ENCODE measurements at places on chromosomes 1 and 21.
A peak's percentile ranks its signal among the peaks of the same experiment; 100 is the strongest.

DNA sequence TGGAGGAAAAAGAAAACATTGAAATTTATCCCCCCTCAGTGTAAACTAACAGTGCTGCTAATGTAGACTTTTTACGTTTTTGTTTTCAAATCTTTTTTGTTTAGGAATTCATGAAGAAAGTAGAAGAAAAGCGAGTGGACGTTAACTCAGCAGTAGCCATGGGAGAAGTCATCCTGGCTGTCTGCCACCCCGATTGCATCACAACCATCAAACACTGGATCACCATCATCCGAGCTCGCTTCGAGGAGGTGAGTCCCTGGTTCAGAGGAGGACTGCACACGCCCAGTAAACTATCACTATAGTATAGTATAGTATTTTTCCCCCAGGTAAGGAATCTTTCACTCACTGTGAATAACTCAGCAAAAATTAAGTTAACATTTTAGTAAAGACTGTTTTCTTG, 37.8 kb upstream of the BMP8A start:
- DNase-seq: no peak

DNA sequence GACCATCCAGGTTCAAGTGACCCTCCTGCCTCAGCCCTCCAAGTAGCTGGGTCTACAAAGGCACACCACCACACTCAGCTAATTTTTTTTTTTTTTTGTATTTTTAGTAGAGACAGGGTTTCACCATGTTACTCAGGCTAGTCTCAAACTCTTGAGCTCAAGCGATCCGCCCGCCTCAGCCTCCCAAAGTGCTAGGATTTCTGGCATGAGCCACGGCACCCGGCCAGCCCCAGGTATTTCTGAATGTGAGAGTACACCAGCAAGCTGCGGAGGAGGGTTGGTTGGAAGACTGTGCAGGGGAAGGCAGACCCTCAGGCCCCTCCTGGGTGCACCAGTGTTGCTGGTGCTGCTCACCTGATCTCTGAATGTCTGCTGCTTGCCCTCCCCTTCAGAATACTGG, 33.1 kb upstream of the SIM2 start:
- DNase-seq: no peak

DNA sequence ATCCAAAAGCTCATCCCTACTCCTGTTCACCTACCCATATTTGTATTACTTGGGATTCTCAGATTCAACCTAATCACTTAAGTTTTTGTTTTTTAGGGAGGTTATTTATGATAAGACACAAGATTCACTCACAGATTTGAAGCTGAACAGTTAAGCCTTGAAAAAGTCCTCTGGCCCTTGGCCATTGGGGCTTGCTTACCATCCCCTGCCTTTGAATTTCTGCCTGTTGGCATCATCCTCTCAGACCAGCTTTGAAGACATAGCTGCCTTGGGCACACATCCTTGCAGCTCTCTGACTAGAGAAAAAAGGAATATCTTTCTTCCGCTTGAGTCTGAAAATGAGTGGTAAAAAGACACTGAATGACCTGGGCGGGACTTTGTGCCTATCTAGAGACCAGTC, 41.8 kb upstream of the RALGPS2 start:
- no peak for DNase-seq

GRCh38 chr1:48092401-48092800, 95.2 kb upstream of the TRABD2B start:
- DNase-seq: no peak

DNA sequence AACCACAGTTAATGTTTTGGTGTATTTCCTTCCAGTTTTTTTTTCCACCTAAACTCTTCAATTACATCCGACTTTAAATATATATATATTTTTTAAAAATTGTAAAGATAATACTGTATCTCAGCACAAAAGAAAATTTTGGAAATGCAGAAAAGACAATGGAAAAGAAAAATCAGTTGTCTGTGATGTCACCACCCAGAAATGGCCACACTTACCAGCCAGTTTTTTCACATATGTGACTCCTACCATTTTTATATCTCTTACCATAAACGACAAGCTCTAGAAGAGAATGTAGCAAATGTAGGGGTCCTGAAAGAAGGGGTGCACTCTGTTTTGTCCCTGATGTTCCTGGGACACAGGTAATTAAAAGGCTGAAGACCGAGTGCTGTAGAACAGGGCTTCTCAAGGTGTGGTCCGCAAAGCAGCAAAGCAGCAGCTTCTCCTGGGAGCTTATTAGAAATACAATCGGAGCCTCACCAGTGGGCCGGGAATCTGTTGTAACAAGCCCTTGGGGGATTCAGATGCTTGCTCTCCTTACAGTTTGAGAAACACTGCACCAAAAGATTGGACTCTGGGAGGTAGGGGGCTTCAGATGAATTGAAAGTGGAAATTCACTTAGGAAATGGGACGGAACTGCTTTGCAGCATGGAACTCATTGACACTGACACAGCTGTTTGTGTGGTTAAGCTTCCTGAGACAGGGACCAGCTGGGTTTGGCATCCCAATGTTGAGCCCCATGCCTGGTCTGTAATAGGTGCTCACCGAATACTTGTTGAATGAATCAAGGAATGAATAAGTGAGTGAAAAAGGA, 44.1 kb downstream of the ALPL start:
- peak; percentile 25 for DNase-seq

DNA sequence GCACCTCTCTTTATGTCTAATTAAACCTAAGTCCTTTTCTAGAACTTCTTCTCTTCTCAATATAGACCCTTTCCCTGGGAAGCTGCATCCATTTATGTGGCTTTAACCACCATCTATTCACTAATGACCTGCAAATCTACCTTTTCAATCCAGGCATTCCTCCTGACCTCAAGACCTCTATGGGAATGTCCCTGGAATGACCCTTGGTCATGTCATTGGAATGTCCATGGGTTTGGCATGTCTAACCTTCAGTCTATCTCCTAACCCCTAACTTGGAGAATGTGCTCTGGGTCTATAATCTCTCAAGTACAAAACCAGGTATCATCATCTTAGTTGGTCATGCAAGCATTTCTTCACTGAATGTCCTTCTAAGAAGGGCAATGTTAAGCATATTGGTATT, 196.1 kb downstream of the KCNH1 start:
- no peak for DNase-seq

- no peak for DNase-seq
These were observed 8.6 kb downstream of the YBEY start for GRCh38 chr21:46294647-46295176.

GRCh38 chr1:28518000-28518744, 12.3 kb downstream of the RCC1 start:
- peak; percentile 94 for DNase-seq

DNA sequence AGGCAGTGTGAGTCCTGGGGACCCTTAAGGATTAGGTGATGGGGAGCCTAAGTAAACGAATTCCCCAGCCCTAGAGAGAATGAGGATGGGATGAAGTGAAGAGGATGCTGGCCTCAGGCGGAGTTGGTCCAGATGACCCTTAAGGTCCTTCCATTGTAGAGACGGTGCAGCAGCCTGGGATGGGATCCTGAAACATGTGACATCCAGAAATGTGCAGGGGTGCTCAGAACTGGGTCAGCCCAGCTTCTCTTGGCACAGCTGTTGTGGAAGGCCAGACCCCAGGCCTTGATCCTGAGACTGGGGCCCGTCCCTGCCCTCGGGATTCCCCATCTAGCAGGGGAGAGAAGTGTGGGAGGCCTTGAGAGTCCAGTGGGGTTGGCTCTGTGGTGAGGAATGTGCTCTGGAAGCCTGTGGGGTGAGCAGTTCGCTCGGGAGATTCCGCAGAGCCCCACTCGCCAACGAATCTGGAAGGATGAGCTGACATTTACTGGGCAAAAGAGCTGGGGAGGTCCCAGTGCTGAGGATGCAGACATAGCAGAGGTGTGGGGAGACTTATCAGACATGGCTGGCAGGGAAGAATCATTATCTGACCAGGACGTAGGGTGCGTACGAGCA, 28.1 kb downstream of the A3GALT2 start:
- DNase-seq: no peak

GRCh38 chr1:82775406-82776000, 974.8 kb downstream of the ADGRL2 start:
- peak; percentile 55 for DNase-seq

- DNase-seq: peak; percentile 71
These were observed 1.3 kb downstream of the ZBTB7B start for GRCh38 chr1:155003766-155004351.

DNA sequence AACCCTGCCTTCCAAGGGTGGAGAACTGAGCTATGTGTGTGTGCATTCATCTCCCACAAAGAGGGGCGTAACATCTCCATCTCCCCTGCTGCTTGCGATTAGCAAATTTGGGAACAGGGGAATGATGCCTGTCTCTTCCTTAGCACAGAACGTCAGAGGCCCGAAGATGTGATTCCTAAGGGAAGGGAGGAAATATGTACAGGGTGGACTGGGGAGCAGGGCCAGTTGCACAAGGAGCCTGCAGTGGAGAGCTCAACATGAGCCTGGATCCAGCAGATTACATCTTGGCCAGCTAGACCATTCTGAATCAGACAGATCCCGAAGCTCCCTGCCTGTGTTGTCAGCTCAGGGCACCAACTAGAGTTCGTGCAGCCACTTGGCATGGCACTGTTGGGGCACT, 118.1 kb downstream of the NGF start:
- no peak for DNase-seq

- no peak for DNase-seq
These were observed 32.4 kb downstream of the SPTA1 start for GRCh38 chr1:158654086-158654485.

DNA sequence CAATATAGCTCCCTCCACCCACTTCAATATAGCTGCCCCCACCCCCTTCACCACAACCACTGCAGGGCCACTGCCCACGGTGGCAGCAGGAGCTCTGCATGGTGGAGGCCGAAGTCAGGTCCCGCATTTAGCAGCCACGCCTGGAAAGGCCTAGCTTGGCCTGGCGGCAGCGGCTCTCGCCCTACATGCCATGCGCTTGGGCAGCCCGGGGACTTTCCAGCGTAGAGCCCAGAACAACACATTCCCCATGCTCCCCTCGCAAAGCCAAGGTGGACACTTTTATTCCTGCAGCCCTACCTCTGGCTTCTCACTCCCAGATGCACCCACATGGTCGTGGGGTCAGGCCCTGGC, 37.1 kb downstream of the LHX4 start:
- no peak for DNase-seq

- DNase-seq: no peak
These were observed 123.8 kb downstream of the PCBP3 start for GRCh38 chr21:45767071-45768006.

DNA sequence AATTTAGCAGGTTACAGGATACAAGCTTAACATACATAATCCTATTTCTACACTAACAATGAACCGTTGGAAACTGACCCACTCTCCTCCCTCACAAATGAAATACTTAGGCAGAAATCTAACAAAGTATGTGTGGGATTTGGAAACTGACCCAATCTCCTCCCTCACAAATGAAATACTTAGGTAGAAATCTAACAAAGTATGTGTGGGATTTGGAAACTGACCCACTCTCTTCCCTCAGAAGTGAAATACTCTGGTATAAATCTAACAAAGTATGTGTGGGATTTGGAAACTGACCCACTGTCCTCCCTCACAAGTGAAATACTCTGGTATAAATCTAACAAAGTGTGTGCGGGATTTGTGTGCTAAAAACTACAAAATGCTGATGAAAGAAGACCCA, 60.3 kb downstream of the TRAF5 start:
- peak; percentile 32 for DNase-seq

- DNase-seq: no peak
These were observed 292.9 kb upstream of the DUSP10 start for GRCh38 chr1:222034790-222035189.

GRCh38 chr21:28177124-28177523, 815.6 kb downstream of the LTN1 start:
- DNase-seq: no peak

DNA sequence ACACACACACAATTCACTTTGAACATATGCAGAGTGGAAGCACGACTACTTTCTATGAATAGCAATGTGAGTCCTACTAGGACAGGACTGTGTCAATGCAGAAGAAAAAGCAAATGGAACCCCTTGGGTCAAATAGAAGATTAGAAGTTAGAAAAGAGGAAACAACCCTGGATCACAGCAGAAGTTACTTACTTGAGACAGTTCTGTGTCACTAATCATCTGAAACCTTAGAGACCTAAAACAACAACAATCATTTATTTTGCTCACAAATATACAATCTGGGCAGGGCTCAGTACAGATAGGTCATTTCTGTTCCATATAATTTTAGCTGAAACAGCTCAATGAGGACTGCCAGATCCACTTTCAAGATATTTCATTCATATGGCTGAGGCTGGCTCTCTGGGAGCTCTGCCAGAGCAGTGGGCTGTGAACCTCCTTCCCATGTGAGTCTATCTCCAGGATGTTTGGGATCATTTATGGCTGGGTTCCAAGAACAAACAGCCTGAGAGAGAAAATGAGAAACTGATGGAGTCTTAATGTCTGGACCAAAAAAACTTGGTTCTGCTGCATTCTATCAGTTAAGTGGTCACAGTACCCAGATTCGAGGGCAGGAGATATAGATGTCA, 42.5 kb upstream of the IL10 start:
- DNase-seq: no peak

- DNase-seq: no peak
These were observed 72.1 kb downstream of the RGS13 start for GRCh38 chr1:192707978-192708547.

- DNase-seq: no peak
These were observed 16.2 kb downstream of the CHRNB2 start for GRCh38 chr1:154583773-154584172.

GRCh38 chr1:90193116-90193515, 198.2 kb downstream of the ZNF326 start:
- DNase-seq: no peak

GRCh38 chr1:56025942-56026341, 553.4 kb downstream of the PLPP3 start:
- no peak for DNase-seq

GRCh38 chr1:77732090-77732489, 27.6 kb downstream of the USP33 start:
- no peak for DNase-seq

- DNase-seq: no peak
These were observed 6.8 kb downstream of the SLC5A9 start for GRCh38 chr1:48229317-48229716.

DNA sequence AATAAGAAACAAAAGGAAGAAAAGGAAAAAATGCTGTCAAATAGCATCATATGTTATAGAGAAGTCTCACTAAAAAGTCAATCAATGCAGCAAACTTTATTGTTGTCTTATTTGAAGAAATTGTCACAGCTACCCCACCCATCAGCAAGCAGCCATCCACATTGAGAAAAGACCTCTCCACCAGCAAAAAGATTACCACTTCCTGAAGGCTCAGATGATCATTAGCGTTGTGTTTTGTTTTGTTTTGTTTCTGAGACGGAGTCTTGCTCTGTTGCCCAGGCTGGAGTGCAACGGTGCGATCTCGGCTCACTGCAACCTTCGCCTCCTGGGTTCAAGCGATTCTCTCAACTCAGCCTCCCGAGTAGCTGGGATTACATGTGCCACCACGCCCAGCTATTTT, 29.0 kb downstream of the ATP2B4 start:
- DNase-seq: no peak

Measured in NCI-H82 (cell line).